SJSA1 (cell line): ENCODE measurements at places on chromosomes 2 and 18. TPM values are rescaled to one million over a fixed set of nuclear protein-coding genes. Genes with fewer than 3 reads are reported as not detected.
A peak's percentile ranks its signal among the peaks of the same experiment; 100 is the strongest.

- DNase-seq: no peak
Measured at GRCh38 chr2:191497822-191498221, 180.1 kb upstream of the NABP1 start.

DNA sequence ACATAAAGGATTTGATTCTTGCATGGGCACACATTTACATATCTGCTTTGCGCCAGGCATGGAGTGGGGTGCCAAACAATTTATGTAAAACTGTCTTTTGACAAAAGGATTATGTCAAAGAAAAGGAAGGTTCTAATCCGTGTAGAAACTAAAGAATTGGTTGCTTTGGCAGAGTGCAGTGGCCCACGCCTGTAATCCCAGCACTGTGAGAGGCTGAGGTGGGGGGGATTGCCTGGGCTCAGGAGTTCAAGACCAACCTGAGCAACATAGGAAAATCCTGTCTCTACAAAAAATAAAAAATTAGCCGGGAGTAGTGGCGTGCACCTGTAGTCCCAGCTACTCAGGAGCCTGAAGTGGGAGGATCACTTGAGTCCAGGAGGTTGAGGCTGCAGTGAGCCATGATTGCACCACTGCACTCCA, 1.1 kb upstream of the MTERF4 start:
- DNase-seq: no peak

DNA sequence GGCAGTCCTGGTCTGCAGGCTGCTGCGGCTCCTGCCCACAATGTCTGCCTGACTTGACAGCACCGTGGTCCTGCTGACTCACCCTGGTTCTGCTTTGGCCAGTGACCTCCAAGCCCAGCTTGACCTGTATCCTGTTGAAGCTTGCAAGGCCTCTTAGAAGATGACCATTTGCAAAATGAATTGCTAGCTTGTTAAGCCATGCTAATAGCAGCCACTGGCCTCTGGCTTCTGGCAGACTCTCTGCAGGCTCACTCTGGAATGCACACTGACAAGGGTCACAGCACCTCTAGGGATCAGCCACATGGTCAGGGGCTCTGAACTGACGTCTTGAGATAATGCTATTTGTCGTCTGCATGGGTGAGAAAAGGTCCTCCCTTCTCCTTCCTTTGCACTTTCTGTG, 25.9 kb downstream of the CNGA3 start:
- no peak for DNase-seq

DNA sequence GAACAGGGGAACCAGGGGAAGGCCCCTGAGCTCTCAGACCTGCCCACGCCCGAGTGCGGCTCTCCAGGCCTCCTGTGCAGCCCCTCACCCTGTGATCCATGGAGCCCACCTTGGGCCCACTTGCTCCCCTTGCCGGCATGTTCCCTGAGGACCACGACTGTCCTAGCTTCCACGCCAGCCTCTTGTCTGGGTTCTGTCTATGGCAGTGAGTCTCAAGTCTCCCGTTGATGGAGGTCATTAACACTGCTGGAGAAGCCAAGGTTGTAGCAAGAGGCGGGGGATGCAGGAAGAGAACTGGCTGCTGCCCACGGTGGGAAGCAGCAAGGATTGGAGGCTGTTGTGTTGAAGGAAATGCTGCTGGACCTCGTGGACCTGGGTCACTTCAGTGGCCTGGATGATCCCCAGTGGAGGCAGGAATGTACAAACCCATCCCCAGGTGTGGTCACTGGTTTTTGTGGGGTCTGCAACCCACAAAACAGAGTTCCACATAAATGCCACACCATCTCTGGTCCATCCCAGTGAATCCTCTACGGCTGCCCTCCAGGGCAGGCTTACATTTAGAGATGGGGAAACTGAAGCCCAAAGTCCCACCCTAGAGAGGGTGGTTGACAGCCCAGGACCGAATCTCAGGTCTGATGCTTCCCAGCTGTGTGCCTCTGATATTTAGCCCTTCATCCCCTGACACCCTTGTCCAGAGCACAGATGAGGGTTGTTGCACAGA, 150.3 kb downstream of the NDUFA10 start:
- DNase-seq: no peak

DNA sequence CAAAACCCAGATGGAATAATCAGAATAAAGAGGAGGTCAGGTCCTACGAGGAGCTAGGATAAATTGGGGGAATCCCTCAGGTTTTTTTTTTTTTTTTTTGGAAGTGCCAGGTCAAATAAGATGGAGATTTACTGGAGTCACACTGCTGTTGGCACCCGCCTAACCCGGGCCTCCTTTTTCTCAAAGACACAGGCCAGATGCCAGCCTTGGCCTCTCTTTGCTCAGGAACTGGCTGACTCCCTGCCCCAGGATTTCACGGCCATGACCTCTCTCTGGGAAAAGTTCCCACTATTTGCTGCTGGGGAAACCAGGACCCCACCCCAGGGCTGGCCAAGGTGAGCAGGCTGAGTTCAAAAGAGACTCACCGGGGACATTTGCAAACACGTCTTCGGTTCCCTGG, 2.5 kb downstream of the CD8A start:
- no peak for DNase-seq

GRCh38 chr2:43707255-43708015, 31.2 kb upstream of the C1GALT1C1L start:
- DNase-seq: no peak

DNA sequence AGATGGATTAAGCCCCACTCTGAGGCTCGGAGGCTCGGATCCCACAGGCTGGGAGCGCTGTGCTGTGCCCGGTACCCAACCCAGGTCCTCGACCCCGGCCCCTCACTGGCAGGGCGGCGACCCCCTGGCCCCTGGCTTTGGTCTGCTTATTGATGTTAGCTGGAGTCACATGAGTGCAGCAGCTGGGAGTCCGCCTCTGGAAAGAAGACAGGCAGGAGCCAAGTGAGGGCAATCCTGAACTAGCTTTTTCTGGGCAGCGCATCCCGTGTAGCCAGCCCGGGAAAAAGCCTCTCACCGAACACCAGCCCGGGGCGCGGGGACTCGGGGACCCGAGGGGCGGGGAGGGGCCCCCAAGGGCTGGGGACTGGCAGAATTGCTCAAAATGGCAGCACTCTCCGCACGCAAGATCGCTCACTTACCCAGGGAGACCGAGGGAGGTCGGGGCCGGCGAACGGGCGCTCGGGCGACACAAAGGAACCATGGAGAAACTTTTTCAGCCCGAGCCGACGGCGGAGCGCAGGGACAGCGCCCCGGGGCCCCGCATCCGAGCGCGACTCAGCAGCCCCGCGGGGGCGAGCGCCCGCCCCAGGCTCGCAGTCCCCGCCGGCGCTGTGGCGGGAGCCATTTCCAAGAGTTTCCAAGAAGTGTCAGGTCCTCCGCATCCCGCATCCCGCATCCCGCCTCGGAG, 567 bp downstream of the TMEM200C start:
- no peak for DNase-seq

GRCh38 chr18:56787390-56787789, 136.2 kb downstream of the WDR7 start:
- no peak for DNase-seq

GRCh38 chr18:12637901-12638643, 19.8 kb downstream of the SPIRE1 start:
- no peak for DNase-seq

DNA sequence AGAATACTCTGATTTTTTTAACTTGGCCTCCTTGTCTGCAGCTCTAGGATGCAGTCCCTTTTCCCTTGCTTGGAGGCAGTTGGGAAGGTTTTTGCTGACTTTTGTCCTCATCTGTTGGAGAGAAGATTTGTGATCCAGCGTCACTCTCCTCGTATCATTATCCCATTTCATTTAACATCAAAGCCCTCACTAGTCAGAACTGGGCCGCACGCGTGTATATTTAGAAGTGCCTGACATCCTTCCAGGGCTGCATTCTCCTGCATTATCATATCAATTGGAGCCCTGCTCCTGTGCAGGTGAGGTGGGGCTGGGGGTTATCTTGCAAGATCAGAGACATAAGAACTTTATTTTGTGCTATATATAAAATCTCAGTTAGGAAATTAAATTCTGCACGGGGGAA, 435.1 kb upstream of the HS6ST1 start:
- no peak for DNase-seq

- DNase-seq: peak; percentile 74
Measured at GRCh38 chr18:11320986-11321385, 171.6 kb upstream of the PIEZO2 start.

DNA sequence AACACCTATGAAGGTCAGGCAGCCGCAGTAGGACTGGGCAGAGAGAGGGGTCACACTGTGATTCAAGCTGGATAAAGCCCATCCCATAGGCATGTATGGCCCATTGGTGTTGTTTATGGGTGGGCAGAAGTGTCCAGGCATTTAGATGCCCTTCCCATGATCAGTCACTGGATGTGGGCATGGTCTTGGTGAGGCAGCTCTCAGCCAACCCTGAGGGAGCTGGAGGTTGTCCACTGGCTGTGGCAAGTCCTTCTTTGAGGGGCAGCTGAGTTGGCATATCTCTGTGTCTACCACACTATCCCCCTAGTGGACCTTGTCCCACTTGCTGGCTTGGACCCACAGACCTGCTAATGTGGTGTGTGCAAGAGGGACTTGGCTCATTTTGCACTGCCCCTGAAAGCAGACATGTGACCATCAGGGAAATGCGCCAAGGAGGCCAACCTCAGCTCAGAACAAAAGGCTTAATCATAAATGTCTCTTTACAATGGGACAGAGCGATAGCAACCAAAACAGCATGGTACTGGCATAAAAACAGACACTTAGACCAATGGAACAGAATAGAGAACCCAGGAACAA, 82.0 kb downstream of the TMEM17 start:
- no peak for DNase-seq

DNA sequence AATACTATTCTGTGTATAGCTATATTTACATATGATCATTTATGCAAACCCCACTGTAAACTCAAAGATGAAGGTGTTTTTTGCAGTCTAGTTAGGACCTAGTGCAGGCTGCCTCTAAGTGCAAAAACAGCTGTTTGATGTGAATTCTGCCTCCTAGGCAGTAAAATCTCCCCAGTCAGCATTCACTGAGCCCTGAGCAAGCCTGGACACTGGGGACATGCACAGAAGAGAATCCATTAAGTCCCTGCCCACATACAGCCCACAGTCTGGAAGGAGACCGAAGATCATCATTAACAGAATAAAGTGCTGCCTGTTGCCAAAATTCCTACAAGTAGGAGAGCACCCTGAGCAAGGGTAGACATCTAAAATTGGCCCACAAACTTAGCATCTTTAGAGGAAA, 14.4 kb upstream of the BIN1 start:
- DNase-seq: peak; percentile 13

SLC9A4 gene
- total RNA-seq: not detected in 2 replicates

ANKRD36 gene
- total RNA-seq: 5.5 and 16.7 TPM in 2 replicates

BOLL gene
- not detected in 2 replicates for total RNA-seq

LHCGR gene
- total RNA-seq: not detected in 2 replicates

LYG2 gene
- not detected in 2 replicates for total RNA-seq

C1QL2 gene
- total RNA-seq: not detected in 2 replicates

KRCC1 gene
- total RNA-seq: 52.3 and 62.7 TPM in 2 replicates

TXNDC2 gene
- total RNA-seq: 0.05 TPM in 1 of 2 replicates, not detected in the other
